ENCODE measurements at places on chromosomes 16 and 17. TPM values are rescaled to one million over a fixed set of nuclear protein-coding genes. Genes with fewer than 3 reads are reported as not detected.

Gene HOXB5
- 0.61 TPM for total RNA-seq

DNA sequence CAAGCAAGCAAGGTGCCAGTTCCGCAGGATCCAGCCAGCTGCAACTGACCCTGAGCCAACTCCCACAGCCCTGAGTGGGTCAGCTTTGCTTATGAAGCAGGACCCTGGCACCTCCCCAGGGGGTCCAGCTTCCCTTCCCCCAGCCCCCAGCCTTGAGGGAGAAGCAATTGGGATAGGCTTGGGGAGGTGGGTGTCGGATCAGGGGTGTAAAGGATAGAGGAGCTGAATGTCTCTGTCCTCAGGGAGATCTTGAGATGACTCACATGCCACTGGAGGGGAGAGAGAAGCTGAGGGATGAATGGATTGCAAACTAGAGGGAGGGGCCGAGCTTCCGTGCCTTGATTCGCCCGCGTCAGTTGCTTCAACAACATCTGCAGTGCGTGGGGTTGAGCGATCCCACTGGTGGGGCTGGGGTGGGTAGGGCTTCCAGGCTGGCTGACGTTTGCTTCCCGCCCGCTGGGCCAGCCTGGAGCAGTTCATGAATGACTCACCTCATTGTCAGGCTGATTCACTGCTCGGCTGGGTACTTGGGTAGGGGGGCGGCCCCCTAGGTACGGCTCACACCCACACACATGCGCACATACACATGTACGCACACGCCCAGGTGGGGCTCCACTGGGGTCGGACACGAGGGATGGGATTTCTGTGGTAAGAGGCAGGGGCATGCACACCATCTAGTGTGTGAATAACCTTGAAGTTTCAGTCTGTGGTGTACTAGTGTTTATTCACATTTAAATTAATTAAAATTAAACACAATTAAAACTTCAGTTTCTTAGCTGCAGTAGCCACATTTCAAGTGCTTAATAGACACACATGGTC, 3.6 kb upstream of the HROB start:
- DNase-seq: peak; percentile 93

DNA sequence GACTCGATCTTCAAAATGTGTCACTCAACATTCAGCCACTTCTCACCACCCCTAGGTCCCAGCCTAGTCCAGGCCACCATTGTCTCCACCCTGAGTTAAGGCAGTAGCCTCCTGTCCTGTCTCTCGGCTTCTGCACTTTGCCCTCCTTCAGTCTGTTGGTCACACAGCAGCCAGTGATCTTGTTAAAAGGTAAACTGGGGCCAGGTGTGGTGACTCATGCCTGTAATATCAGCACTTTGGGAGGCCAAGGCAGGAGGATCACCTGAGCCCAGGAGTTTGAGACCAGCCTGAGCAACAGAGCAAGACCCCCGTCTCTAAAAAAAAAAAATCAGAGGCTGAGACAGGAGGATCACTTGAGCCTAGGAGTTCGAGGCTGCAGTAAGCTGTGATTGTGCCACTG, 25.8 kb downstream of the WWP2 start:
- no peak for DNase-seq

DNA sequence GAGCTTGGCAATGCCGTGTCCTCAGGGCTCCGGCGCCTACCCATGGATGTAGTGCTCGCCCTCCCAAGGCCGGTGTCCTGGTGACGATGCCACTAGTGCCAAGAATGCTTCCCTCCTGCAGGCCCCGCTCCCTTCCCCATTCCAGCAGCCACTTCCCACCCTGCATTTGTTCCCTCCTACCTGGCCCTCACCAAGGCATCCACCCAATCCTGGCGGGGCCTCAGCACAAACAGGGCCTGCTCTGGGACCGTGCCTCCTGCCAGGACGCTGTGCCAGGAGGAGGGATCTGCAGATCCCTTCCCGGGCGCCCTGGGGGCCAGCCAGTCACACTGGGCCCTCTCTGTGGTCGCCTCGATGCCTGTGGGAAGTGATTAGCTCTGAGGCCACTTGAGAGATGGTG, 25.1 kb downstream of the ABR start:
- no peak for DNase-seq

GRCh38 chr17:65467156-65467555, 94.3 kb downstream of the AXIN2 start:
- no peak for DNase-seq

GRCh38 chr16:80161799-80162739, 378.7 kb upstream of the DYNLRB2 start:
- no peak for DNase-seq

GRCh38 chr17:20033415-20033814, 24.3 kb downstream of the SPECC1 start:
- no peak for DNase-seq

DNA sequence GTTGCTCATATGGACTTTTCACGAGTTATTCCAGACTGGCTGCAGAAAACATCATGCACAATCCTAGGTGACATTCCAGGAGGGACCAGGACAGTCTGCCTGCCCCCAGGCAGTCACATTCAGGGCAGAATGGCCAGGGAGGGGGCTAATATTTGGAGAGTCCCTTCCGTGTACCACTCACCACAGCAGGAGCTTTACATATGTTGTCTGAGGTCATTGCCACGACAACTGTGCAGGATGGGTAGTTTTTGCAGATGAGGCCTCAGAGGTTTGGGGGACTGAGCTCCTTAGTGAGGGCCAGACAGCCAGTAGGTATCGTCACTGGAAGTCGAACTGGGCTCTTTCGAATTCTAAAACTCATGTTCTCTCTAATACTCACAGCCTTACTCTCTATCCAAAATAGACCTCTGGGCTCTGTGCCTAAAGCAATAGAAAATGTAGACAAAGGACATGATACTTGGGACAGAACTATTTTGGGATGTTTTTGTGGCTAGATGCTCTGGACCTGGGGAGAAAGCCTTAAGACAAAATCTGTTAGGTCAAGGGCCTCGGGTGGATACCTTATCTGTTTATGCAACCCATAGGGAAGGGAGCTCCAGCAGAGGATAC, 338.5 kb downstream of the MAF start:
- no peak for DNase-seq

- no peak for DNase-seq
Observed at GRCh38 chr16:50299508-50300105, 33.3 kb downstream of the ADCY7 start.

GRCh38 chr17:10156599-10156947, 41.8 kb downstream of the GAS7 start:
- no peak for DNase-seq

GRCh38 chr17:82310877-82311276, 6.5 kb downstream of the CD7 start:
- no peak for DNase-seq

GRCh38 chr16:89360760-89361435, 129.5 kb downstream of the ANKRD11 start:
- DNase-seq: no peak

DNA sequence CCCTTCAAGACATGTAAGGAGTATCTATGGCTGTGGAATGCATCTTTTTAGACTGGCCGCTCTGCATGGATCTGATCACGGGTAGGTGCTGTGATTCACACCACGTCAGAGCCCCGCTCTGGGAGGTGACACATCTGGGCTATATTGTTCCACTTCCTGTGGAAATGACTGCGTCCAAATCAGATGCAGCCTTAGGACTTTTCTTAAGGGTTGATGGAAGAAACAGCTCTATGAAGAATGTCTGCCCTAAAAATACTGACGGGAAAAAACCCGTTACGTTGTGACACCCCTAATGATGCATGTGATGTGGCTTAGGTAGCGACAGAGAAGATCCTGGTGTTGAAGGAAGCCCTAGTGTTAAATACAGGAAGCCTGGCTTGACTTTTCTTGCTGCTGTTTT, 12.2 kb downstream of the BANP start:
- no peak for DNase-seq

Gene GGT6
- not detected for total RNA-seq

Gene PDE6G
- total RNA-seq: 0.13 TPM

DNA sequence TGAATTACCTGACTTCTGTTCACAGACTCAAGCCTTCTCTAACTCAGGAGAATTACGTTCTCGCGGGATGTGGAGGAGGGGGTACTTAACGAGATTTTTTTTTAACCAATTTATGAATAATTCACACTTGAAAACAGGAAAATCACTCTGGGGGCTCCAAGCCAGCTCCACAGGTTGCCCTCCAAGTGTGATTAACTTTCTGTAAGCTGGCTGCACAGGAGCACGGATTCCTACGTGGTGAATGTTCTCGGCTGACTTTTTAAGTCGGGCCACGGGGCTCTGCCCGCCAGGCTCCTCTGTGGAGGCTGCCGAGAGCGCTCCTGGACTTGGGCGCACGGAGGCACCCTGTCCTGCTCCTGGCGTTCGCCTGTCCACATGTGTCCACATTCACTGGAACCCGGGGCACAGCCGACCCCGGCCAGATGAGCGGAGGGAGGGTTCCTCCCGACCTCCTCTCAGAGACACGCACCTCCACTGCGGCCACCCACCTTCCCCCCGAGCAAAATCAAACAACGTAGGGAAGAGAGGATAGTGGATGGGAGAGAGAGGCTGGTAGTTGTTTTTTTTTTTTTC, 147.1 kb upstream of the CHMP6 start:
- DNase-seq: no peak

- DNase-seq: no peak
Observed at GRCh38 chr16:71424626-71425025, 17.2 kb downstream of the TLE7 start.

DNA sequence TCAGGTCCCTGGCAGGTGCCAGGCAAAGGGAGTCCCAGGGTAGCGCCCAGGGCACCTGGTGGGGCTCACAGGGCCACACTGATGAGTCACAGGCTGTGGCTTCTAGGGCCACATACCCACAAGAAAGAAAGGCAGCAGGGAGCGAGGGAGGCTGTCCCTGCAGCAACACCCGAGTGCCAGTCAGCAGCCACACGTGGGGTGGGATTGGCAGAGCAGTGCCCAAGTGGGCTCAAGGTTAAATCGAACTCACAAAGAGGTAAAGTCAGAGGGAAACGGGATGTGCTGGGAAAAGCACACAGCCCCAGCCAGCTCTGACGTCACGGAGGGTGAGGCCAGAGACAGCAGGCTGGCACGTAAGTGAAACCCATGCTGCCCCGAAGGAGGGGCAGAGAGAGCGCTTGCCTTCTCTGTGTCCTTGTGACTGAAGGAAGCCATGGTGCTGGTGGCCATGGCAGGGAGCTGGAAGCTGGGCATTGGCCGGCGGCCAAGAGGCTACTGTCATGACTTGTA, 33.8 kb downstream of the FA2H start:
- DNase-seq: no peak

DNA sequence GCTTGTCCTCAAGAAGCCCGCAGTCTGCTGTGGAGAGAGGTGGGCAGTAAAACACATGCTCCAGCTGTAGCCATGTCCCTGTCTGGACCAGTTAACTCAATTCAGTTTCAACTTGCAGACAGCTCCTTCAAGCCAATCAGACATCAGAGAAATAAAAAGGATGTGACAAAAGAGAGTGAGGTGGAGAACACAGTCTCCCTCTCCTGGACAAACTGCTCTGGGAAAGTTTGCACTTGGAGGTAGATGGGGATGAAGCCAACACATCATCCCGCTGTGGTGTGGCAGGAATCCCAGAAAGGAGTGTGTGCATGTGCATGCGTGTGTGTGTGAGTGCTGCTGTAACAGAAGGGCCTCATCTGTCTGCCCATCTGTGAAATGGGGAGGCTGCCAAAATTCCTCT, 358.6 kb upstream of the ASIC2 start:
- DNase-seq: no peak

All from SJCRH30 (cell line).